ENCODE measurements at places on chromosomes 2 and 18.

- no peak for DNase-seq
Measured at GRCh38 chr18:51192026-51192425, 5.5 kb downstream of the MEX3C start.

GRCh38 chr18:43485545-43485963, 208.3 kb upstream of the SYT4 start:
- DNase-seq = no peak

DNA sequence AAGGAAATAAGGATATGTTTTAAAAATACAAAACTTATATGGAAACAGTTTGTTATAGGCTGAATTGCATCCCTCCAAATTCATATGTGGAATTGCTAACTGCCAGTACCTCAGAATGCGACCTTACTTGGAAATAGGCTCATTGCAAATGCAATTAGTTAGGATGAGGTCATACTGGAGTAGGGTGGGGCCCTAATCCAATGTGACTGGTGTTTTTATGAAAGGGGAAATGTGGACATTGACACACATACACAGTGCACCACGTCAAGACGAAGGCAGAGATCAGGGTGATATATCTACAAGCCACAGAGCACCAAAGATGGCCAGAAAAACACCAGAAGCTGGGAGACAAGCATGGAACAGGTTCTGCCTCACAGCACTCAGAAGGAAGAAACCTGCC, 494.2 kb downstream of the TSN start:
- DNase-seq = no peak

- DNase-seq = no peak
Measured at GRCh38 chr2:122697415-122697814, 942.0 kb downstream of the TSN start.

- DNase-seq = no peak
Measured at GRCh38 chr2:175523001-175523400, 341.5 kb upstream of the ATP5MC3 start.

GRCh38 chr18:70469916-70470315, 181.1 kb downstream of the SOCS6 start:
- DNase-seq = no peak

DNA sequence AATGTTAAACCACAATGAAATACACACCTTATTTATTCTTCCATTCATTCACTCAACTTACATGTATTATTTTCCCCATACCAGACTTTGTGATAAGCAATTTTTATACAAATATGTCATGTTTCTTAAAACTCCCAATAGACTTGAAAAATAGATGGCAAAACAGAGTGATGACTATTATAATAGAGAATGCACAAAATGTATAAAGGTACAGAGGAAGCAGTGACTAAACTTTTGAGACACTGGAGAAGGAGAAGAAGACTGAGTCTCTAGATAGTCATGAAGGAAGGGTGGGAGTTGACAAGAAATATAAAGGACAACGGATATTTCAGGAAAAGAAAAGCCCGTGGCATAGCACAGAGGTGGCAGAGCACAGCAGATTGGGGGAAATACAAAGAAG, 198.1 kb upstream of the SLC39A10 start:
- no peak for DNase-seq

GRCh38 chr2:204654669-204655068, 109.4 kb downstream of the PARD3B start:
- no peak for DNase-seq

DNA sequence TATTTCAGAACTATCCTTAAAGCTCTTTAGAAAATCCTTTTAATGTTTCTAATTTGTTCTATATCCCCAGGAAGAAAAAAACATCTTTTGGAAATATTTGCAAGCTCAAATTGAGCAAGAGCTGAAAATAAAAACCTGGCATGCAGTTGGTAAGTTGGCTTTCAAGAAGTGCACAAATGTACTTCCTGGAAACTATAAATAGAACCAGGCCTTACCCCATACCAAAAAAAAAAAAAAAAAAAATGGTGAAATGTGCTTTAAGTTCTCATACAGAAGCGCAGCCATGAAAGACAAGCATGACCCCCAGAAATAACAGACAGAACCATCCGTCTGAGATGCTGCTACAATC, 178.5 kb downstream of the HDAC4 start:
- no peak for DNase-seq

DNA sequence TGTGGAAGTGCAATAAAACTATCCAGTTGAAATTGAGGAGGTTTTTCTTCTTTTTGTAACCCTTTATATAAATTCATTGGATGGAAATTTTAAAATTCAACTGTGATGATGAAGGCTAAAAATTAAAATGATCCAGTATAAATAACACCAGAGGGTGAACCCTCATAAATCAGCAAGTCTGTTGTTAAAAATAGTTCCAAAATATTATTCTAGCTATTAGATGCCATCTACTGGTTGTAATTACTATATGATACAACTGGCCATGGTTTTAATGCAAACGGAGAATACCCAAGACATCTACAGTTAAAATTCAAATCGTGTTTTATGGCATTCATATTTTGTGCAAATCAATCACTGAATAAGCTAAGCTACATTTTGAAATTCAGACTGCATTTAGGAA, 53.8 kb downstream of the TMEM200C start:
- no peak for DNase-seq

DNA sequence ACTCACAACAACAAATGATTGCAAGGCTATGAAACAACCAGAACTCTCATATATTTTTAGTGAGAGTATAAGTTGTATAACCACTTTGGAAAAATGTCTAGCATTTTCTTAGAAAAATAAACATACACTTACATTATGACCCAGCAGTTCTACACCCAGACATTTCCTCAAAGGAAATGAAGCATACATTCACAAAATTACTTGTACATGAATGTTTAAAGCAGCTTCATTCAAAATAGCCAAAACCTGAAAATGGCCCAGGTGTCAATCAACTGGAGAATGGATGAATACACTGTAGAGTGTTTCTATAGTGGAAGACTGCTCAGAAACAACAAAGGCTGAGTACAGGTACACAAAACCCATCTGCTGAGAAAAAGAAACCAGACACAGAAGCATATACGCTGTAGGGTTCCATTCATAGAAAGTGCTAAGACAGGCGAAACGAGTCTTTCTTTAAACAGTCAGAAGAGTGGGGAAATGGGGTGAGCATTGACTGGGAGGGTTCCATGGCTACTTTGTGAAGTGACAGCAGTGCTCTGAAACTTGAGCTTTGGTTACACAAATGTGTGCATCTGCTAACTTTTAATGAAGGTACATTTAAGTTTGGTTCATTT, 799.0 kb downstream of the DCDC2C start:
- DNase-seq = no peak

- no peak for DNase-seq
Measured at GRCh38 chr2:130787841-130788240, 32.5 kb downstream of the AMER3 start.

- DNase-seq = no peak
Measured at GRCh38 chr2:154532763-154533162, 165.7 kb upstream of the KCNJ3 start.

DNA sequence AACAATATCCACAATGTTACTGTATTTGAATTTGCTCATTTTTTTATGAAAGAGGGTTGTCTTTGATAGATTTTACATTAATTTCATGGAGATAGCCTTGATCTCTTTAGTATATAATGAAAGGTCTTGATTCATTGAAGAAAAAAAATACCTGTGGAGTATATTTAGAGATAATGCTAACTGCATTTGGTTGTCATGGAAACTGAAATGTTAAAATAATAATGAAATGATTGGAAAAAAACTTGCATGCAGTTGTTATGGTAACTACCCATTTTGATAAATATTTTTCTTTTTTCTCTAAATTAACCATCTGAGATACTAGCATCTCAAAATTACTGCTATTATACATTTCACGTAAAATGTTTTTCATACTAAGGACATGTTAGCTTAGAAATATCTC, 712.7 kb upstream of the FAM98A start:
- no peak for DNase-seq

DNA sequence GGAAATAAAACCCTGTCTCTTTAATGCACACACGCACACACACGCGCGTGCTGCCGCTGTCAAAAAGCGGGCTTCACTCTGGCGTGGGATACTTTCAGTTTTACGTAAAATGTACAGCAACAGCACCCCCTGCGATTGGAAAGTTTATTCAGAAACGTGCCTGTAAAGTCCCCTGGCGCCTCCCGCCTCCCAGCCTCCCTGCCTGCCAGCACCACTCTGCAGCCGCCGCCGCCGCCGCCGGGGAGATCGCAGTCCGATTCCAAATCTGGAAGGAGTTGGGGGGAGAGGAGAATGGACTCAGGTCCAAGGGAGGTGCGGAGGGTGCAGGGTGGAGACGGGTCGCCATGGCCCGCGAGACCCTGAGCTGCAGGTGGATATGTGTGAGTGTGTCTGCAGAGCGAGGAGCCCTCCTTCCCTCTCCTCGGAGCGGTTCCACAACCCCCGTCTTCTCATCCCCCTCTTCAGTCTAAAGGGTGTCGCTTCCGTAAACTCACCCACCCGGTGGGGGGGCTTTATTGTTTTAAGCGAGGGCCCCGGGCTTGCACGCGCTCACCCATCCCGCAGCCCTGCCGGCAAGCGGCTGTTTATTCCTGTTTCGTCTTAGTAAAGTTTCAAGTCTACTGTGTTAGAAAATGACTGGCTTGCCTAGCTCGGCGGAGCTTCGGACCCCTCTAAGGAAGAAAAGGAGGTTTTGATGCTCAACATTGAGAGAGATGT, 1.8 kb upstream of the BCL11A start:
- DNase-seq = peak; percentile 85

DNA sequence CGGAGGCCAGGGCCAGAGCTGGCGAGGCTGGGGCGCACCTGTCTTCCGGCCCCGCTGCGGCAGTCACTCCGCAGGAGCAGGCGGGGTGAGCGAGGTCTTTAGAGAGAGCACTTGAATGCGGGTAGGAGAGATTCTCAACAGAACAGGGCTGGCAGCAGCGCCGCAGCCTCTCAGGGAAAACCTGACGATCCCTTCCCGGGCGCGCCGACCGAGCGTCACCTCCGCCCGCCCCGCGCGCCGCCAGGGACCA, 526 bp downstream of the PRKRA start:
- no peak for DNase-seq

GRCh38 chr2:220994846-220995245, 577.3 kb downstream of the EPHA4 start:
- DNase-seq = no peak

DNA sequence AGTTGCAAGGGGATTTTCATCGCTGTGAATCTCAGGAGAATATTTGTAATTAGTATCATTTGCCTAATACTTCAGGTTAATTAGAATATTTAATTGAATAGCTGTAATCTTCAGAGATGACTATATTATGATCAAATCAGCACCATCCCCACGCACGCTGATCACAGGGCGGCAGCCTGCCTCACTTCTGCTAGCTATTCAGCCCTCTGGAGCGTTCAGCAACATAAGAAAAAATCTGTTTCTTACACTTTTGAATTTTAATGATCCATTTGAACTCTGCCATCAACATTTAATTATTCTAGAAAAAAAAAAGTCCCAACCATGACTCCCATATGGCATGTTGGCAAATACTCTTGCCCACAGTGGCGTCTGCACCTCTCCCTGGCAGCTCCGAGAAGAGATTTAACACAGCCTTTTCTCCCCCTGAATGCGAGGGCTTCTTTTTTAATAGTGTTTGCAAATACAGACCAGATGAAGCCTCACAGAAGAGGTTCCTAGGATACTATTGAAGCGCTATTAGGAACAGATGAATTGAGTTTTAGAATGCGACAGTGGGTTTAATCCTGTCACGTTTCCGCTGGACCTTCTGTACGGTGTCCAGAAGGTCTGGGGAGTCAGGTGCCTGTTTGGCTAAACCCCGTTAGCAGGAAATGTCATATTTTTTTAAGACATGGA, 731.9 kb upstream of the SALL3 start:
- no peak for DNase-seq

DNA sequence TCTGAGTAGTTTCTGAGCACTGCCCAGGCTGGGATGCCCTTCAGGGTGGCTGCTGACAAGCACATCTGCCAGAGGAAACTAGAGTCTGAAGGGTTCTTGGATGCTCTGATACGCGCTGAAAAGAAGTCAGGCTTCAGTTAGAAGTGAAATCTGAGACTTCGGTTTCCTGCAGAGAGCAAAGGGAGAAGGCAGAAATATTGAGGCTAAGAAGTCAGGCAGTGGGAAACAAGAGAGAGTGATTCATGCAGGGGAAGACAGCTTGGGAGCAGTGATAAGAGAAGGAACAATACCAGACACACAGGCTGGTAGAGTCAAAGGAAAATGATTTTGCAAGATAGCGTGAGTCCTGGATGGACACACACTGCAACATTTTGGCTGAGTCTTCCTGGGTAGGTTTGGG, 51.0 kb upstream of the BOD1L2 start:
- no peak for DNase-seq

DNA sequence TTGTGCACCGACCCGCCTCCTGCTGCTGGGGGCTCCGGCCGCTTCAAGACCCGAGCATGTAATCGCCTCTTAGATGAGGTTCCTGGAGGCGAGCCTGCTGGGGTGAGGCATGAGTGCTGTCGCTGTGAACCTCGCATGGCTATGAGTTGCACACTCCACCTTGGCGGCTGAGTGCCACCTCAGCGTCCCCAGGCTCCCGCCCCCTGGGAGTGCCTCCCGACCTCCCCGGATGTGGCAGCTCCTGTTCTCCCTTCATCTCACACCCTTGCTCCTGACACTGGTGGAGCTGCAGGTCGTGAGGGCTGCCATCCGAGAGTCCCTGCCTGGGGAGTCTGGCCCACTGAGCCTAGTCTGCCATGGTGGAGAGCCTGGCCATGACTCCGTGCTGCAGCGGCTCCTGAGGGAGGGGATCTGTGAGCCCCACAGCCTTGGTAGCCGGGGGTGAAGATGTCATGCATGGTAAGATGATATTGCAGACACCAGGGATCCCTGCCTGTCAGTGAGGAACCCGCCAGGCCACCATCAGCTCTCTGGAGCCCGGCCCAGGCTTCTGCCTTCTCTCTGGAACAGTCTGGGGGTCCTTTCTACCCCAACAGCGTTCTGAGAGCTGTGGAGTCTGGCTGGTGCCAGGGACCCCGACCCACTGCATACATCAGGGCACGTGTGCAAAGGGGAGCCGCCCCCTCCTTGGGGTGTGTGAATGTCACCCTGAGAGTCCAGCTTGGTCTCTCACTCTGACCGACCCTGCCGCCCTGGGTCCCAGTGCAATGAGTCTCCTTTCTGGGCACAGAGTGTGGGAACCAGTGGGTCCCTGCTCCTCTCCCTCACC, 61.6 kb upstream of the HS6ST1 start:
- peak; percentile 44 for DNase-seq

GRCh38 chr2:218567797-218568189, 358 bp downstream of the USP37 start:
- no peak for DNase-seq

DNA sequence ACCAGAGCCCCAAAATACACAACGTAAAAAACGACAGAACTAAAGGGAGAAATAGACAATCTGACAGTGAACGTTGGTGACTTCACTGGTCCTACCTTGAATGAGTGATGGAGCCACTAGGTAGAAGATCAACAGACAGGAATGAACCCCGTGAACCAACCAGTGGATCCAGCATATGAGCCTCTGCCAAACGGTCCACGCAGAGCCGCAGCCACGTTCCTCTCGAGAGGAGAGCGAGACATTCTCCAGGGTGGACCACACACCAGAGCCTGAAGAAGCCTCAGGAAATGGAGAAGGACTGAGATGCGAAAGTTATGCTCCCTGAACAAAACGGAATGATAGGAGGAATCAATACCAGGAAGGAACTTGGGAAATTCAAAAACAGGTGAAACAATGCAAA, 178.4 kb downstream of the RTP5 start:
- DNase-seq = no peak

Measured in endodermal cell (in vitro differentiated cells).